Left colon (tissue), 2 donors: ENCODE measurements at places on chromosomes 16 and 17. TPM values are rescaled to one million over a fixed set of nuclear protein-coding genes. Genes with fewer than 3 reads are reported as not detected.

DNA sequence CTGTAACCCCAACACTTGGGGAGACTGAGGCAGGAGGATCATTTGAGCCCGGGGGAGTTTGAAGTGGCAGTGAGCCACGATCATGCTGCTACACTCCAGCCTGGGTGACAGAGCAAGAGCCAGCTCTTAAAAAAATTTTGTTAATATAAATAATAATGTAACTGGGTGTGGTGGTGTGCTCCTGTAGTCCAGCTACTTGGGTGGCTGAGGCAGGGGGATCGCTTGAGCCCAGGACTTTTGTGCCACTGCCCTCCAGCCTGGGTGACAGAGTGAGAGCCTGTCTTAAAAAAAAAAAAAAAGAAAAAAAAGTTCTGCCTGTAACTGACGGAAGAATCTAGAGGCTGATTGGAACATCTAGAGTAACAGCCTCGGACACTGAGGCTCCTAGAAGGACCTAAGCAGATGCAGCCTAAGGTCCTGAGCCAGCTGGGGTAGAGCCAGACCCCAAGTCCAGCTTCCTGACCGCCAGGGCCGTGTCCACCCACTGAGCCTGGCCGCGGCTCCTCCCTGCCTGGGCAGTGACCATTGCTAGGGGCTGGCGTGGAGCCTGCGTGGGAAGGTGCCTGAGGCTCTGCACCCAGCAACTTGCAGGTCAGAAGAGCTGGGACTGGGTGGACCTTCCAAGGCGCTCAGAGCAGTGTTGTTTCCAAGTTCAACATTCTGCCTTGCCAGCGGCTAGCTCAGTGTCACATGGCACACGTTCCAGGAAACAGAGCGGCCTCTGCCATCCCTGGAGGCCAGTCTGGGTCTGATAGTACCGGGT is 209.4 kb upstream of the CIBAR2 start:
- DNase-seq: peak; percentile 69

- DNase-seq: peak; percentile 89
These were observed 25.2 kb upstream of the CIBAR2 start for GRCh38 chr16:85137323-85138072.

Gene SLC5A10
- total RNA-seq: not detected

- DNase-seq: no peak
These were observed 9.4 kb downstream of the METTL9 start for GRCh38 chr16:21608639-21609328.

- DNase-seq: peak; percentile 65
These were observed 11.3 kb upstream of the MLLT6 start for GRCh38 chr17:38693700-38694329.

- DNase-seq: no peak
These were observed 11.4 kb downstream of the CDC42EP4 start for GRCh38 chr17:73300392-73300791.

- DNase-seq: no peak
These were observed 362.4 kb downstream of the SLC39A11 start for GRCh38 chr17:72730077-72730476.

DNA sequence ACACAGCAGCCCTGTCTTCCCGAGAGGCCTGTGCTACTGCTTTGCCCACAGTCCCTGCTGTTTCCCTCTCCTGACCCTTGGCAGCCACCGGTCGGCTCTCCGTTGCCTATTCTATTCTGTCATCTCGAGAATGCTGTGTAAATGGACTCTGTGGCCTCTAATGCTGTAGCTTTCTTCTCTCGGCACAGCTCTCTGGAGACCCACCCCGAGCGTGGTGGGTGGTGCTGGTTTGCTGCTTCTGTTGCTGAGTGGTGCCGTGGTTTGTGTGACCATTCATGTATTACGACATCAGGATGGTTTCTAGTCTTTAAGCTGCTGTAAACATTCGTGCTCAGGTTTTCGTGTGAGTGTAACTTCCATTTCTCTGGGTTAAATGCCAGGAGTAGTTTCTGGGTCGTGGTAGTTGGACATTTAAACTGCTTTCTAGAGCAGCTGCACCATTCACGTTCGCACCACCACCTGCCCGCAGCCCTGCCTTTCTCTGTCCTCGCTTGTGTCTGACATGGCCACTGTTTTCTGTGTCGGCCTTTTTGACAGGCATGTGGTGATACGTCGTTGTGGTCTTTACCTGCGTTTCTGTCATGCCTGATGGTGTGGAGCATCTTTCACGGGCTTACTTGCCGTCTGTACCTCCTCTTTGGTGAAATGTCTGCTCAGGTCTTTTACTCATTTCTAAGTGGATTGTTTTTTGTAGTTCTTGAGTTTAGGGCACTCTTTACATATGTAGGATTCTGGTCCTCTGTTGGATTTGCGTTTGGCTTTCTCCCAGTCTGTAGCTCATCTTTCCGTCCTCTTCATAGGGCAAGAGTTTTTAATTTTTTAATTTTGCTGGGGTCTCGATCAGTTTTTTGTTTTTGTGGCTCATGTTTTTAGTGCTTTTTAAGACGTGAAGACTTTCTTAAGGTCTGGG is 47.7 kb upstream of the ZNF750 start:
- no peak for DNase-seq

DNA sequence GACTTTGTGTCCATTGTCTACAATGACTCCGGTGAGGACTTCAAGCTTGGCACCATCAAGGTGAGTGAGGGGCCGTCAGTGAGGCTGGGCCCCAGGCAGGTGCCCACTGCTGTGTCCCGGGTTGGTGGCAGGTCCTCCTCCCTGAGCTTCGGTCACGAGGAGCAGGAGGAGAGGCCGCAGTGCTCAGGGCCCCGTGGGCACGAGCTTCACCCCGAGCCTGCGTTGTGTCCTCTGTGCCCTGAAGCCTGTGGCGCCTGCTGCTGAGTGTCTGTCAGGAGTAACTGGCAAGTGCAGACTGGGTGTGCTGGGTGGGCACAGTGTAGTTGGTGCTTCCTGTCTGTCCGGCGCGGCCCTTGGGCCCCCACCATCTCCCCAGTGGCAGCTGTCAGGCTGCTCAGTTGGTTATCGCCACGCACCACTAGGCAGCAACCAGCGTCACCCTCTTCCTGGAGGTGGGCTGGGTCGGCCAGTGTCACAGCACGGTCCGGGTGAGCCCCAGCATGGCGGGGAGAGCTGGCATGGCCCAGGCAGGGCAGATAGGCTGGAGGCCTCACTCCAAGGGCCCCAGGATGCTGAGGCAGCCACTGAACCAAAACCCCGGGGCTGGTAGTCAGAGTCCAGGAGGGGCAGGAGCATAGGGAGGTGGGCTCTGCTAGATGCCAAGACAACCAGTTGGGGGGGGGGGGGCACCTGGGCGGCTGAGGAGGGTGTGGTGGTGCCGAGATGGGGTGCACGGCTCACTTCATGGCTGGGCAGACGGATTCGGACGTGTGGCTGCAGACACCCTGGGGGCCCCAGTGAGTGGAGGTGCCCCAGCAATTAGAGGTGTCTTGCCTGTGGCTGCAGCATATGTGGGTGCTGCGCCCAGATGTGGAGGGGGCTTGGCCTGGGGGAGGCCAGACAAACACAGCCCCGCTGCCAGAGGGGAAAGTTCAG is 39.3 kb downstream of the TSC2 start:
- no peak for DNase-seq

Gene TBC1D3E
- total RNA-seq: not detected

GRCh38 chr17:18993905-18994526 is 10.5 kb downstream of the FAM83G start:
- DNase-seq: no peak

DNA sequence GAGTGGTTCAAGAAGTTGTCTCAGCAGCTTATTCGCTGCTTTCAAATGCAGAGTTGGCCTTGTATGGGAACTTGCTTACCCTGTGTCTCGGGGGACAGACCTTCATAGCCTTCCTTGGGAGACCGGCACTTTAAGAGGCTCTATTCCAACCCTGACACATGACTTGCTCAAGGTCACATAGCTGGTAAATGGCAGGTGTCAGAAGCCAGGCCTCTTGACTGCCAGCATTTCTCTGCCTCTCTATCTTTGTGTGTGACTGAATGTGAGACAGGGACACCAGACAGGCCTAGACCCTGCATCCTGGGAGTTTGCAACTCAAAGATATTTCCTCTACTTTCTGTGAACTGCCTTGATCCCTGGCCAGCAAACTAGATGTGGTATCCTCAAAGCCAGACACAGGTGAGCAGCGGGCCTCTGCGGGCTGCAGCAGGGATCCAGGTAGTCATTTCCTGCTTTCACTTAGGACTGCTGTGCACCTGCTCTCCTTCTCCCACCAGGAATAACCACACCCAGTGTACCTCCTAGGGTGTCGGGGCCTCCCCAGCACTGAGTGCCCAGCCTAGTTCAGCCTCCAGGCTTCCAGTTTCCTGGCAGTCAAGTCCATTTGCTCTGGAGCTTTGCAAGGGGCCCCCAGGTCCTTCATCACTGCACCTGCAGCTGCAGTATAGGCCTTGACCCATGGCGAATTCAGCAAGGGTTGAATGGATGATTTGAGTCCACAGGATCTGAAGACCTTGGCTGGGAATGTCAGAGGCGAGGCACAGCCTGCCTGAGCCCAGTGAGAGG is 116.6 kb upstream of the TNRC6C start:
- DNase-seq: no peak

Gene IL32
- 265 TPM for total RNA-seq

DNA sequence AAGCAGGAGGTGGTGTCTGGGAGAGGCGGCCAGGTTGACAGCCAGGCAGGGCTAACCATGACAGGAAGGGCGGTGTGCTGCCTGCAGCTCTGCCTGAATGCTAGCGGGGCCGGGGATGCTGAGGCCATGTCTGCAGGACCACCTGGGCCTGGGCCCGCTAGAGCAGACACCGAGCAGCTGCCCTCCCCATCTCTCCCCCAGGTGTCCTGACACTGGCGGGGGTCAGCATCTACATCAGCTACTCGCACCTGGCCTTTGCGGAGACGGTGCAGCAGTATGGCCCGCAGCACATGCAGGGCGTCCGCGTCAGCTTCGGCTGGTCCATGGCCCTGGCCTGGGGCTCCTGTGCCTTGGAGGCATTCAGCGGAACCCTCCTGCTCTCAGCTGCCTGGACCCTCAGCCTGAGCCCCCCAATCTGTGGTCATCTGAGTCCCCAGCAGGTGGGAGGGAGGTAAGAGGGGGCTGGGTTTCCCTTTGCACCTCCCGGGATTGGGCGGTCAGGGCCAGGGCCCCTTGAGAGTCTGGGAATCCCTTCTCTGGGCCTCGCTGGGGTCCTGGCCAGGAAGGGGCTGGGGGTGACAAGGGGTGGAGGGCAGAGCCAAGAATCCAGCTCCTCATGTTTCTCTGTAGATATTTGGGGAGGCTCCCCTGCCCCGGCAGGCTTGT is 7.5 kb downstream of the TMEM235 start:
- no peak for DNase-seq

DNA sequence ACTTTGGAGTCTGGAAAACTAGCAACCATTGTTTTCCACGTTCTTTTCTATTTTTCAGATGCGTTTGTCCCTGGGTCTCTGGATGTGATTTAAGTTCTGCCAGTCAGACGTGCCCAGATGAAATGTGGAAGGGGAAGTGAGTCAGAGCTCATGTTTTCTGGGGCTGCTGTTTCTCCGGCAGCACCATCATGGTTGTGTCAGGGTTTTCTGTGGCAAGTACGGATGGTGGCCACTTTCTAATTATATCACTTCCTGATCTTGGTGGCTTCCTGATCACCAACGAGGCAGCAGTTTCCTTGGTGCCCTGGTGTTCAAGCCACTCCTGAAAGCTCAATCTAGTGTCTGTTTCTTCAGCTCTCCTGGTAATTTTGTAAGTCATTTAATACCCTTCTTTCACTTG is 31.4 kb upstream of the PMFBP1 start:
- DNase-seq: no peak

GRCh38 chr16:17387256-17387655 is 83.5 kb downstream of the XYLT1 start:
- peak; percentile 2 for DNase-seq

Gene CA7
- total RNA-seq: 205 TPM

Gene CCL4L2
- not detected for total RNA-seq

GRCh38 chr17:46046957-46047356 is 47.9 kb downstream of the STH start:
- DNase-seq: no peak

Gene CD300LF
- total RNA-seq: 0.82 TPM

Gene ATP6V0D1
- 226 TPM for total RNA-seq

DNA sequence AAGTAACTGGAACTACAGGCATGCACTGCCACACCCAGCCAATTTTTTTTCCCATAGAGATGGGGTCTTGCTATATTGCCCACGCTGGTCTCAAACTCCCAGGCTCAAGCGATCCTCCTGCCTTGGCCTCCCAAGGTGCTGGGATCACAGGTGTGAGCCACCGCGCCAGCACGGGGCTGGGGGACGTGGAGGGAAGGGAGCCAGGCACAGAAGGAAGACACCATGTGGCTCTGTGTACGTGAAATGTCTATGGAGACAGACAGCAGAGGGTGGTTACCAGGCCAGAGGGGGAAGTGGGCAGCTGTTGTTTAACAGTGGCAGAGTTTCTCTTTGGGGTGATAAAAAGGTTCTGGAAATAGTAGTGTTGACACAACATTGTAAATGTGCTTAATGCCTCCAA is 4.6 kb upstream of the PIEZO1 start:
- DNase-seq: no peak

DNA sequence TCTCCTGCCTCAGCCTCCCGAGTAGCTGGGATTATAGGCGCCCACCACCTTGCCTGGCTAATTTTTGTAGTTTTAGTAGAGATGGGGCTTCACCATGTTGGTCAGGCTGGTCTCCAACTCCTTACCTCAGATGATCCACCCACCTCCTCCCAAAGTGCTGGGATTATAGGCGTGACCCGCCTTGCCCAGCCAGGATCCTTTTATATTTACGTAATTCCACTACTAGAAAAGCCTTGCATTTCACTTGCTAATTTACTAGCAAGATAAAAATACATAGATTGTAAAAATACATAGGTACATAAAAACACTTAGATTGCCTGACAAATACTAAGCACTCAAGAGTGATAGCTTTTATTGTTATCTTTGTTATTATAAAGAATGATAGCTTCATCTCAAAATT is 47.5 kb downstream of the GDPD1 start:
- DNase-seq: no peak

Gene DNAH2
- total RNA-seq: 0.22 TPM

- peak; percentile 93 for DNase-seq
These were observed 2.1 kb downstream of the MFAP4 start for GRCh38 chr17:19384723-19385391.

Gene EFNB3
- total RNA-seq: 0.25 TPM

DNA sequence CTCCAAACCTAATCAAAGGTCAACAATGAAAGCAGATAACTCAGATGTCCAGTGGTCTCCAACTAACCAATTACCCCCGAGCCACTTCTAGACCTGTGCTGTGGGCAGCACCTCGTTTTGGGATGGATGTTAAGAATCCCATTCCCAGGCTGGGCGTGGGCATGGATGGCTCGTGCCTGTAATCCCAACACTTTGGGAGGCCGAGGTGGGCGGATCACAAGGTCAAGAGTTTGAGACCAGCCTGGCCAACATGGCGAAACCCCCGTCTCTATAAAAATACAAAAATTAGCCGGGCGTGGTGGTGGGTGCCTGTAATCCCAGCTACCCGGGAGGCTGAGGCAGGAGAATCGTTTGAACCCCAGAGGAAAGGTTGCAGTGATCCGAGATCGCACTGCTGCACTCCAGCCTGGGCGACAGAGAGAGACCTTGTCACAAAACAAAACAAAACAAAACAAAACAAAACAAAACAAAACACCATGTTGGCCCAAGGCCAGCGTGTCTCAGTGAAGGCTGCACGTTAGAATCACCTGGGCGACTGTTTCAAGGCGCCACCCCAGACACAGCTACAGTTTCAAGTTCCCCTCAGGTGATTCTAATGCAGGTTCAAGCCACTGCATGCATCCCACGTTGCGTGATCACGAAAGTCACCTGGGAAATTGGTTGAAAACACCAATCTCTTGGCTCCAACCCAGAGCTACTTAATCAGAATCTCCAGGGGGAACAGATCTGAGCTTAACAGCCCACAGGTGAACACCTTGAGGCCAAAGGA is 21.3 kb downstream of the COX4I1 start:
- DNase-seq: no peak

Gene METTL23
- total RNA-seq: 25.0 TPM

Gene CDC42EP4
- total RNA-seq: 49.6 TPM

Gene GFAP
- 0.11 TPM for total RNA-seq

- peak; percentile 41 for DNase-seq
These were observed 2.2 kb downstream of the SLC12A3 start for GRCh38 chr16:56866955-56867830.
